ENCODE measurements at places on chromosomes 7 and 10.

DNA sequence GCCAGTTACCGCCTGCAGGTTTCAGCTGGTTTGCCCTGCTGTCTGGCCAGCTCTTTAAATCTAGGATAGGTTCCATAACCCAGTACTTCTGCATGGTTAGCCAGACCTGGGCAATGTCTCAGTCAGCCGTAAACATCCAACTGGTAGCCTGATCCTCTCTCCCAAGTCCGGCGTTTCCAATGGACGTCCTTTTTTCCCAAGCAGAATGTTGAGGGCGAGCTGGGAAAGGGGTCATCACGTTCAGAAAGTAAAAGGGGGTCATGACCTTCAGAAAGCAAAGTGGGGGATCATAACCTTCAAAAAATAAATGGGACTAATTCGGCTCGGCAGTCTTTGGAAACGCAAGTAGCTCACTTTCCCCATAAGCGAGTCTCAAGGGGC is 430 bp downstream of the PON3 start:
- DNase-seq = no peak

DNA sequence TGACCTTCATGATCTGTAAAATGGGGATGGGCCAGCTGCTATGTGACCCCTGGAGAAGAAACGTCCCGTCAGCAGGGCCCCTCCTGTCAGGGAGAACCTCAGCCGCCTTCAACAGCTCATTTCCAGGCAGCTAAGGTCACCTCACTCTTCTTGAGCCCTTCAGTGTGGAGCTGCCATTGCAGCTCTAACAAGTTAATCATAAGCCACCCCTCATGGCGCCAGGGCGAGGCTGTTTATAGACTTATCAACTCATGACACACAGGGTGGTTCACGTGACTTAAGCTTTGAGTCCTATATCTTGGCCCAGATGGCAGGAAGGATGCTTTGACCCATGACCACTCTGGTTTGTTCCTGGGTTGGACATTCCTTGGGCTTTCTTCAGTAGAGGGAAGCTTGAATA is 315.1 kb downstream of the TNS3 start:
- no peak for DNase-seq

DNA sequence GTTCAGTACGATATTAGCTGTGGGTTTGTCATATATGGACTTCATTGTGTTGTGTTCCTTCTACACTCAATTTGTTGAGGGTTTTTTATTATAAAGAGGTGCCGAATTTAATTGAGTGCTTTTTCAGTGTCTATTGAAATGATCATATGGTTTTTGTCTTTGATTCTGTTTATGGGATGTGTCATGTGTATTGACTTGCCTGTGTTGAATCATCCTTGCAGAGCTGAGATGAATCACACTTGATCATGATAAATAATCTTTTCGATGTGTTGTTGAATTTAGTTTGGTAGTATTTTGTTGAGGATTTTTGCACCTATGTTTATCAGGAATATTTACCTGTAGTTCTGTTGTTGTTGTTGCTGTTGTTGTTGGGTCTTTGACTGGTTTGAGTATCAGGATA is 39.8 kb downstream of the ATOH7 start:
- no peak for DNase-seq

DNA sequence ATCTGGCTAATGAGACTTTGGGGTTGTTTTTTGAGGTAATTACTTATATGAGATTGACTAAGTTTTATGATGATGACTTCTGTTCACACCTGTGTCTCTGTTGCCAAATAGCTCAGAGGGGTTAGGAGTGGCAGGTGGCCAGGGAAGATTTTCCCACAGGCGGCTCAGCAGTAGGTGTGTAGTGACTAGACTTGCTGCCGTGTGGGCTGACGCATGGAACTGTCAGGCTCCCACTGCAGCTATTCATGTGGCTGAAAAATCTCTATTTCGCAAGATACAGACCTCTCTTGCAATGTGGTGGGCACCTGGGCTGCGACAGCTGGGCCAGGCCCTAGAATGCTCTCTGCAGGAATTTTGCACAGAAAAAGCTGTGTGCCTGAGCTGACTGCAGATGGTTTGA is 1.4 kb downstream of the CPA4 start:
- DNase-seq = no peak
